ENCODE measurements at places on chromosomes 4 and X.
A peak's percentile ranks its signal among the peaks of the same experiment; 100 is the strongest.

GRCh38 chrX:130975947-130976346 is 72.9 kb upstream of the ENOX2 start:
- peak; percentile 70 for DNase-seq

- no peak for DNase-seq
Observed at GRCh38 chr4:101853691-101854090, 63.2 kb downstream of the BANK1 start.

GRCh38 chr4:93756101-93756500 is 72.5 kb upstream of the ATOH1 start:
- DNase-seq, result no peak

DNA sequence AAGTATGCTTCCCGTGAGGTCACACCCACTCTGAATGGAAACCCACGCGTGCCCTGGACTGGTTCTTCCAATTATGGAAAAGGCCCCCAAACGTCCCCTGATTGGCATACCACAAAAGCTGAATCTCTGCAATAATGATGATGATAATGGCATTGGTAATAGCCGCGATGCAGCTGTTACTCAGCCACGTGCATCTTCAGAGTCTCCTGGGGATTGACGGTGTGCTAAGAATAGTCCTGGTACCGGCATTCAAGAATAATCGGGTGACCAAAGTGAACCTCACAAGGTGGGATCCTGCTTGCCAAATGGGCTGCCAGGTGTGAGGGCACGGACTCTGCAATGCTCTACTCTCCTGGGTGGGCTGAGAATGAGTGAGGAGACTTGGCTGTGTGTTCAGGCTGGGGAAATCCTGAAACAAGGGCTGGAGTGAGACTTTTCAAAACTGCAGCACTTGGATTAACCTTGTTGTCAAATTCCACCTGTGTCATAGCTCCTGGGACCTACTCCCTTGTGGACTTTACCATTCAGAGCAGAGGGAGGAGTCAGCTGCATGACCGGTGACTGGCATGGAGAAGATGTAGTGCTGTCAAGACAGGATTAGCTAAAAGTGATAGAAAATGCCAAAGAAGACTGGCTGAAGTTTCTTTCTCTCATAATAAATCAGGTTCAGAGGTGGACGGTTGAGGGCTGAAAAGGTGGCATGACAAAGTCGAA is 615.4 kb downstream of the MID1IP1 start:
- DNase-seq, result no peak

DNA sequence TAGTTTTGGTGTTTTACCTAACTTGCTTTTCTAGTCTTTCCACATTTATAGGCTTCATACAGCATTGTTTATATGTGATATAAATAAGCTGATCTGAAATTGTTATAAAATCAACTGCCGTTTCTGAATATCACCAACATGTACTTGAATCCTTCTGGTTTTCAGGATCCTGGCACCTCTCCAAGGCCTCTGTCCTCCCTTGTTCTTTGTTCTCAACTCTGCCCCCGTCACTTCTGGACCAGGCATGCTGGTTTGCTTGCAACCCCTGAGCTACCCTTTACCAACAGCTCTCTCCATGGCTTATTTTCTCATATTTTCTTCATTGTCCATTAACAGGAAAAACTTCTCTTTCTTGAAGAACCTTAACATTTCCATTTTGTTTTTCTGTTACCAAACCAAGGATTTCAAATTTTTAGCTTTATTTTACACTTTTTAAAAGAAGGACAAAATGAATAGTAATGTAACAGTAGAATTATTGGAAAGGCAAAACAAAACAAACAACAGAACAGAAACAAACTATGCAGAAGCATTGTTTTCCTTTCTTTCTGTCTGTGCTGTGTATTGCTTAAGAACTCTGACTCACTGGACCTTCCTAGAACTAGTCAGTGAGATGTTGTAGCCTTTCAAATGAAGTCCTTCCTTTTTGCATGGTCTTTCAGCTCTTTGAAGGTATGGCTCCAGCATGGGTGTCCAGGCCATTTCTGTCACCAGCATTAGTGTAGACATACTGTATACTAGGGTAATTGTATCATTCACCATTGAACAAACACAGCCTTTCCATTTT is 44.8 kb downstream of the BANK1 start:
- DNase-seq, result no peak

GRCh38 chr4:76219299-76220055 is 5.9 kb upstream of the SCARB2 start:
- DNase-seq, result no peak
